SIG-M5 (cell line): ENCODE measurements at places on chromosomes 1 and 21.

DNA sequence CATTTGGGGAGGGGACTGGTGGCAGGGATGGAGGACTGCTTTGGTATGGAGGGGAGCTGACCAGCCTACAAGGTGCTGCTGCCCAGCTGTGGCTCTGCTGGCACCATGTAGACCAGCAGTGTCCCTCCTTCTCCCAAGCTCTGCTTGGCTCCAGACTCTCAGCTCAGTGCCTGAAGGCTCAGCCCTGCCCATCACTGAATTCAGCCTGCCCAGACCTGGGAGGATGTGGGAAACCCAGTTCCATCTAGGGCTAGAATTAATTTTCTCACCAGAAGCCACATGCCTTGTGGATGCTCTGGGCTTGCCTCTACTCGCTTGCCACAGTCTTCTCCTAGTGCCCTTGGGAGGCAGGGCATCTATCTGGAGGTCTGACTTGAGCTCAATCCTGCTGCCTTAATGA is 195.0 kb upstream of the EDN2 start:
- DNase-seq = no peak

- no peak for DNase-seq
Measured at GRCh38 chr1:156103521-156103947, 11.0 kb upstream of the LMNA start.

DNA sequence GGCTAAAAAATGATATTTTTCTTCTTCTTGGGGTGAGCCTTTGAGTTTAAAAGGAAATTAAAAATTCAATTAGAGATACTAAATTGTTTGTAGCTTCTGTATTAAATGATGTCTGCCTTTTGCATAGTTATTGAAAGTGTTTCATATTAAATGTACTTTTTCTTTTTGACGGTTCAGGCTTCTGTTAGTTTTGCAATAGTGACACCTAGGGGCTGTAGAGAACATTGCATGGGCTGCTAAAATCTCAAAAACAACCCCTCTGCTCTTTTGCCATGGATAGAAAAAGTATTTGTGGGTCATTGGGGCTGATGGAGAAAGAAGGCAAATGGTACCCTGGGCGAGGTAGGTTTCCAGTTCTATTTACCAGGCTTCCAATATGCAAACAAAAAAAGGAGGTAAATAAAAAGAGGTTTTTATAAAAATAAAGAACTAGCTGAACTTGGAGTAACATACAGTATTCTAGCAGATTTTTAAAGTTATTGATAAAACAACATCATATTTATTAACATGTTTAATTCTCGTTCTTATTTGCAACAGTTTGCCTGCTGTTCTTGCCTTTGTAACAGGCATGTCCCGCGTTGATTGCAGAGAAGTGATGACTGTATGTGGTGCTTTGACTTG is 115.4 kb upstream of the HOOK1 start:
- peak; percentile 10 for DNase-seq

- DNase-seq = no peak
Measured at GRCh38 chr1:22821027-22821426, 110.4 kb downstream of the EPHB2 start.

DNA sequence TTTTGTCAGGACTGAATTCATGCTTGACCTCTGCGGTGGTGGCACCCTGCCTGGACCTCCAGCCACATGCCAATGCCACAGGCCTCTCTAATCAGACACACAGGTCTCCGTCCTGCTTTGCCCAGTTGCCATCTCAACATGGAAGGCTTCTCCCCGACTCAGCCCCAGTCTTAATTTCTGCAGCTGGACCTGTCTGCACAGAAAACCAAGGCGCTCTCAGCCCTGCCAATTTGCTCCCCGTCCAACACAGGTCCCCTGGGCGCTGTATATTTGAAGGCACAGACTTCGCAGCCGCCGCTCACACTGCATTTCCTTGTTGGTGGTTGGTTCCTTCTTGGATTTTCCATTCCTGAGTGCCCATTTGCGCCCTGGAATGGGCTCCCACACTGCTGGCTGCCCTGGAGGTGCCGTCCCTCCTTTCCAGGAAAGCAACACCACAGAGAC is 28.0 kb upstream of the PLEKHG5 start:
- DNase-seq = no peak

DNA sequence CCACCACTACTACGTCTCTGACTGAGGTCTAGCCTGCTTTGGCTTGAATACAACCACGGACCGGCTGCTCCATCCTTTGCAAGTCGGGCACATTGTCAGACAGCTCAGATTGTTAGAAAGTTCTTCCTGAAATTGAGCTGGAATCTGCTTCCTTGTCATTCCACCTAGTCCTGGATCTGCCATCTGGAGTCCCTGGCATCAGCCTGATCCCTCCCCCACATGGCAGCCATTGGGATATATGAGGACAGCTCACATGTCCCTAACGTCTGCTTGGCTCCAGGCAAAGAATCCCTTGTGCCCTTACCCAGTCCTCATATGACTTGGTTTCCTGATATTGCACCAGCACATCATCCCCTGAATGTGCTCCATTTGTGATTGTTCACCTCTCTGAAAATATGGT is 56.3 kb upstream of the SYT6 start:
- DNase-seq = no peak

DNA sequence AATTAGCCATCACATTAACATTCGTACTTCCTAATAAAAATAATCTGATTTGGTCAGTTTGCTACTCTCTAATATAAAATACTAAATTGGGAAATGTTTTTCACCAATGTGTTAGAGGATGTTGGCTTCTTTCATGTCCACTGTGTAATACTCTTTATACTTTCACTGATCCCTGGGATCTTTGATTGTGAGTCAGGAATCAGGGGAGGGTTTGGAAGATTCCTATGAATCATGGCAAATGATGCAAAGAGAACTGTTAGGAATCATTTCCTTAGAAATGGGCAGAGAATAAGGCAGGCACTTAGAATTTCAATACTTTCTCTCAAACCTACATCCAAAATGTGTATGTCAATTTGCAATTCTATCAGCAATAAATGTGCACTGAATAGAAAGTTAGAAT is 31.0 kb downstream of the KRTAP24-1 start:
- DNase-seq = no peak

- no peak for DNase-seq
Measured at GRCh38 chr1:239815074-239815473, 276.6 kb upstream of the FMN2 start.

GRCh38 chr21:40819071-40819900 is 27.7 kb downstream of the DSCAM start:
- DNase-seq = no peak

DNA sequence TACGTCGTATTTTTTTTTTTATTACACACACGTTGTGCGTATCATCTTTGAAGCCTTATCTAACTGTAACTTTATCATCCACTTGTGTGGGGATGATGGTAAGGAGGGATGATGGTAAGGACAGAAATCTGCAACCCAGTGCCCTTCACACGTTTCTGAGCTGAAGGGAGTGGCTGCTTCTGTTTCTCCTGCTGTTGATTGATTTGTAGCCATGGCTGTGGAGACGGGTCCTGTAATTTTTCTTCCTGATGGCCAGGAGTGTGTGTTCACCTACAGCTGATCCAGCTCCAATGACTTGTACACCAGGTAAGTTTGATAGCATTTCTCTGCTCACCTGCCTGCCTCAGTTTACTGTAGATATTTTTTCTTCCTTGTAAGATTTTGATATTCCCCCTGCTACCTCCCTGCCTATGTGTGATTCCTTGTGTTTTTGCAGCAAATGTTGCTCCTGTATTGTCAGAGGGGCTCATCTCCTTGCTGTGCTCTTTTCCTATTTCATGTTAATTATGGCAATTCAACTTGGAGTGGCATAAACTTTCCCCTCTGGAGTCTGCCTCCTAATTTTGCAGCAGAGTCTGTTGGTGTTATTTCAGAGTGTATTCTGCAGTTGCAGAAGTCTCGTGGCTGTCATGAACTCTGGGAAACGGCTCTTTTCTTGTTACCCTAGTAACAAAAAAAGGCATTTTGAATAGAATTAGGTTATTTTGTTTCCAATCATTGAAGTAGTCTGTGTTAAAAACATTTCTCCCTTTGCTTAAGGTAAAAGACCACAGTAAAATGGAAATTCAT is 64.1 kb downstream of the SH3BGR start:
- DNase-seq = no peak

DNA sequence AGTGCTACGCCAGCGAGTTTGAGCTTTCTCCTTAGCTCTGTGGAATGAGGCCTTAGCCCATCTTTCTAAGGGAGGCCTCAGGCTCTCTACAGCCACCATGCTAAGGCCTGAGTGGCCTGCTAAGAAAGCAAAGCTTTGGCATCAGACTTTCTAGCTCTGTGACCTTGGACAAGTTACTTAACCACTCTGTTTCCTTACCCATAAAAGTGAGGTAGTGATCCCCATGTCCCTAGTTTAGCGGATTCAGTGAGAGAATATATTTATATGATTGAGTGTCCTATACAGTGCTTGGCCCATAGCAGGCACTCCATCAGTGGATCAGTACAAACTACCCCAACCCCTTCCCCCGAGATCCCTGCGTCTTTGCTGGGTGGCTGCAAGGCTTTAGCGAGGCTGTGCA is 4.0 kb downstream of the POGK start:
- DNase-seq = no peak

DNA sequence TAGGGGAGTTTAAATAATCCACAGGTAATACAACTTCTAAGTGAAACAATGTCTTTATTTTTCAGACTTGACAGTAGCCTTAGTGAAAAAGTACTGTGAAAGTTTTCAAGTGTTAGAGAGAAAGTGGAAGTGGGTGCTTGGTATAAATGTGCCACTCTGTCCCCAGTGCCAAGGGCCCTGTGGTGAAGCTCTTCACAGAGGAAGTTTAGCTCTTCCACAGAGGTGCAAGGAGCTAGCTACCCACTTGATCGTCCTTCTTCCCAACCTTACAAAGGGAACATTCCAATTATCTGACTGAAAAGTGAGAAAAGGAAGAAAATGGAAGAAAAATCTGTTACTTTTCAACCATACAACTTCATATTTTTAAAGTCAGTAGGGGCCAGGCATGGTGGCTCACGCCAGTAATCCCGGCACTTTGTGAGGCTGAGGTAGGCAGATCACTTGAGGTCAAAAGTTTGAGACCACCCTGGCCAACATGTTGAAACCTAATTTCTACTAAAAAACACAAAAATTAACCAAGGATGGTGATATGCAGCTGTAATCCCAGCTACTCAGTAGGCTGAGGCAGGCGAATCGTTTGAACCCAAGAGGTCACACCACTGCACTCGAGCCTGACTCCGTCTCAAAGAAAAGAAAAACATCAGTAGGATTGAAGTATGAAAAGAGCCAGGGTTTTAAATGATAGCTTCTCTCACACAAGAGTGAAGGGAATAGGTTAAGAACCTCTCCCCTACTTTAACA is 41.0 kb upstream of the PTPRC start:
- no peak for DNase-seq

- DNase-seq = no peak
Measured at GRCh38 chr1:115461526-115461925, 123.5 kb upstream of the NGF start.

DNA sequence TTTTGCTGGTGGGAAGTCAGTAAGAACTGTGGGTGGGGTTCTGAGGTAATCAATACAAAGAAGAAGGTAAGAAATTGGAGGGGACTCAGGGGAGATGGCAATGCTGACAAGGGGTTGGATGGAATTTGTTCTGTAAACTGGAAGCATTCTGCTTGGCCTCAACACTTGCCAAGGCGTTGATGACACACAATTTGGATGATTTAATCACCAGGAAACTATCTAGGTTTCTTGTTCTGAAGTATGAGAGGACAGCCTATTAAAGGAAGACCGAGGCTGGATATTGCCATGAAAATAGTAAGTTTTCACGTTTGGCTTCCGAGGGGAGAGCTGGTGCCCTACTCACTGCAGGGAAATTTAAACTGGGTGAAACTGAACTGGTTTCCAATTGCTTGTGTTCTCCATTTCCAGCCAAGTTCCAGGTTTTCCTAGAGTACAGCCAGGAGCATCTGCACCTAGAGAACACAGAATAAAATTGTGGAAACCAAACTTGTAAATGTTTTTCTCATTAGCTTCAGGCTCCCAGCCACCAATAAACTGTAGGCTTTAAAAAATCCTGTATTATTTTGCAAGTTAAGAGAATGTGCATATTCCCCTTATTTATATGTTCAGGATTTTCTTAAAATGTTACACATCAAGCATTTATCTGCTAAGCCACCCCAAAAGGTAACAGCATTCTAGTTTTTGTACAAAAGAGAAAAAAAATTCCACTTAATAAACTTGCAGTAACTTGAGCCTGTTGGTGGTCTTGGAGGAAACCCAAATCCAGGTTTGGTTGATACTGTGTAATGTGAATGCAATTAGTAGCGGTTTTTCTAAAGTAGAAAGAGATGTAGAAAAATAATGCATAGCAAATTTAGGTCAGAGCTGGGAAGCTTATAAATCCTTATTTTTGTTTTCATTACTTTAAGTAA is 53.8 kb downstream of the ROR1 start:
- no peak for DNase-seq

- DNase-seq = no peak
Measured at GRCh38 chr1:209434631-209435217, 148.8 kb upstream of the CAMK1G start.

DNA sequence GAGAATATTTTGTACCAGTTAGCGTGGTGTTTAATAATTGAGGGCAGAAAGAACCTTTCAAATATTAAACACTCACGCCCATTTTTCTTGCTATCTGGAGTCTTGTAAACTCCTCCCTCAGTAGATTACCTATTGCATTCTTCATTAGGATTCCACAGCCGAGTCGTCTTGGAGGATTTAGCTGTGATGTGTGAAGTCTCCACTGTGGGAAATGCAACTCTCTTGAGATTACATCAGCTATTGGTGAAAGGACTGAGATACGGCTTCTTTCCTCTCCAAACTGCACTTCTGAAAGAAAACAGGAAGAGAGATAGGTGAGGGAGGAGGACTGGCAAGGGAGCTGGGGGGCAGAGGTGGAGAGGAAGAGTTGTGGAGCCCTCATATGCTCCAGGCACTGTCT is 36.1 kb downstream of the ACTA1 start:
- DNase-seq = no peak

DNA sequence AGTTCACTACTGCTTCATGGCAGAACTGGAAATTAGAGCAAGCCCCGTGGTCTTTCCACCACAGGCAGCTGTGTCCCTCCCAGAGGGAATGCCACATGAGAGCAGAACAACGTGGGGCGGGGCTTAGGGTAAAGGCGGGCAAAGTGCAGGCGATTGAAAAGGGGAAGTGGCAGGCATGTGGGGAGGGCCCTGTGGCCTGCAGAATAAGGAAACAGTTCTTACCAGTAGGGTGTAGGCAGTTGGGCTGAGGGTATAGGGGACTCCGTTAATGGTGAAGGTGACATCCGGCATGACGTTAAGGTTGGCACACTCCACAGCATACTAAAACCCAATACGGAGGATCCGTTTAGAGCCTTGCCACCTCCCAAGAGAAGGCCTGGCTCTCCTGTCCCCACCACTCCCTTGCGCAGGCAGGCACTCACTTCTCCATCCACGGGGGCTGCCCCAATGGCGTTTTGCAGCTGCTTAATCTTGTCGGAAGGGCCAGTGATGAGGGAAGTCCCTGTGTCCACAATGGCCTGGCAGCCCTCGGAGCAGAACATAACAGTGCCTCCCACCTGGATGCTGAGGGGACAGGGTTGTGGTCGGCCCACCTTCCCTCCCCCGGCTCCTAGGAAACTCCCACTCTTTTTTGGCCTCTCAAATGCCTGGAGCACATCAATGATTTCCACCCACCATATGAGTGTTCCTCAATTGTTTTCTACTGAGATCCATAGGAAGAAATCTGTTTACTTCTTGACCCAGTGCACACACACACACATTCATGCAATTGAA is 9.1 kb upstream of the RAB7B start:
- peak; percentile 99 for DNase-seq

- DNase-seq = no peak
Measured at GRCh38 chr1:201540846-201541735, 2.2 kb downstream of the NAV1 start.
